ENCODE measurements at places on chromosomes 13 and 19.

DNA sequence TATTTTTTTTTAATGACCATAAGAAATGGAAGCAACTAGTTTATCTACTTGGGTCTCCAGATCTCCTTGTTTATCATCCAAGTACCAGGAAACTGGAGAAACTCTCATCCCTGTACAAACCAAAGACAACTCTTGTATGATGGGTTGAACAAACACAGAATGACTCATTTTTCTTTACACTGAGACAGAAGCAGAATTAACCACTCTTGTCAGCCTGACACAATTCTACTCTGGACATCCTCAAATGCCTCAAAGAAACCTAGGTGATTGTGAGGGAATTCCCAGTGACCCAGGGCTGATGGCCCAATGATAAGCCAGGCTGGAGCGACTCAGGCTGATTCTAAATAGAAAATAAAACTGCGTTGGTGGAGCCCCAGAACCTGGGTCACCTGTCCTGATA is 151.5 kb downstream of the ZNF737 start:
- DNase-seq, result peak; percentile 31

DNA sequence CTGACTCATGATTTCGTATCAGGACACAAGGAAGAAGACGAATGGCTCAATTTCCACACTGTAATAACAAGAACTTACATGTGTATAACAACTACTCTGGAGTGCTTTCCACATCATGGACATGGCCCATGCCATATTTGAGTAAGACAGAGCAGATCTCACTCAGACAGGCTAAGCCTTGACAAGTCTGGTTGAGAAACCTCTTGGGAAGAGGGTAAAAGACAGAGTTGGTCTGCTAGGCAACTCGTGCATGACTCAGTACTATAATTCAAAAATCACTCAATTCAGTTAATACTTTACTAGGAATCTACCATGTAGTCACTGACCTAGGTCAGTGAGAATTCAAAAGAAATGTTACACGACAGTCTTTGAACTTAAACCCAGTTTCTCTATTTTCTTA is 5.7 kb upstream of the THSD1 start:
- DNase-seq, result no peak

DNA sequence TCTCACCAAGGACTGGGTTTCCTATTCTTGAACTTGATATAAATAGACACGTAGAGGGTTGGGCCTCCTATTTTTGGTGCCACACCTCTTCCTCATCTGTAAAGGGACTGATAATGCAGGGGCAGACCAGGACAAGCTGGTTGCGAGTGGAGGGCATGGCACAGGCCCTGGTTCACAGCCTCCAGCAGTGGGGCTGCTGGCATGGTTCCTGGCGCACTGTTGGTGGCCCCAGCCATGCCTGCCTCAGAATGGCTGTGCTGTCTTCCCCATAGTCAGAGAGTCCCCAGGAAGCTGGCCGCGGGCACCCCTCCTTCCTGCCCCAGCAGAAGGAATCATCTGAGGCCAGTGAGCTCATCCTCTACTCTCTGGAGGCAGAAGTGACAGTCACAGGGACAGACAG is 10.5 kb upstream of the OVOL3 start:
- no peak for DNase-seq

DNA sequence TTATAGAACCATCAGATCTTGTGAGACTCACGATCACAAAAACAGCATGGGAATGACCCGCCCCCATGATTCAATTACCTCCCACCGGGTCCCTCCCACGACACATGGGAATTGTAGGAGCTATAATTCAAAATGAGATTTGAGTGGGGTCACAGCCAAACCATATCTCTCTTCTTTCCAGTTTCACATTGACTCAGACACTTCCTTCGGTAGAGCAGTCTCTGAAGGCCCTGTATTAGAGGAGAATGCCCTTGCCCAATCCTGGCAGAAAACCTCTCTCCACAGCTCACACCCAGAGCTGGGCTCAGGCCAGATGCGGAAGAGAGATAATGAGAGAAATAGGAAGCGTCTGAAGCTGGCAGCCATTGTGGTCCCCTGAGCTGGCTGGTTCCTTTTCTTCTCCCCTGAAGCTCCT is 72.4 kb upstream of the CLDN10 start:
- no peak for DNase-seq

DNA sequence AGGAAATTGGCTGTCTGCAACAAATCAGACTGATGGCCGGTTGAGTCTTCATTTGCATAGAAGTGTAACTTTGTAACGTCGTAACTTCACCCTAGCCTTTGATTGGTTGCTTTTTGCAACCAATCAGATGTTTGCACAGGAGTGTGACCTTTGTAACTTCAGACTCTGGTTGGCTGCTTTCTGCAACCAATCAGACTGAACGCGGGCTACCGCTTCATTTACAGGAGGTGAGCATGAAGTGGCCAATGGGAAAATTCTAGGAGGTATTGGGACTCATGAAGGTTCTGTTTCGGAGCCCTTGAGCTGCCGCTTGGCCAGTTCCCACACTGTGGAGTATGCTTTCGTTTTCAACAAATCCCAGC is 441 bp upstream of the ZNF559 start:
- DNase-seq, result no peak

GRCh38 chr13:68727798-68728197 is 1379.8 kb upstream of the ATXN8OS start:
- DNase-seq, result no peak

GRCh38 chr19:16897029-16897855 is 8.4 kb downstream of the F2RL3 start:
- DNase-seq, result peak; percentile 95

Data from ELF-1 (cell line).